ENCODE measurements at places on chromosomes 6 and 20. TPM values are rescaled to one million over a fixed set of nuclear protein-coding genes. Genes with fewer than 3 reads are reported as not detected.
A peak's percentile ranks its signal among the peaks of the same experiment; 100 is the strongest.

FILIP1 gene
- total RNA-seq = under 0.01 TPM

CDH4 gene
- total RNA-seq = 0.98 TPM

BHLHE23 gene
- total RNA-seq = not detected

FOXO3 gene
- total RNA-seq = 41.0 TPM

SLC17A1 gene
- not detected for total RNA-seq

CYP24A1 gene
- 0.51 TPM for total RNA-seq

NOTCH4 gene
- 0.26 TPM for total RNA-seq

FRK gene
- total RNA-seq = 1.9 TPM

ABHD16B gene
- not detected for total RNA-seq

HDGFL1 gene
- total RNA-seq = not detected

- DNase-seq = no peak
Measured at GRCh38 chr6:107809966-107810365, 14.1 kb downstream of the SCML4 start.

DNA sequence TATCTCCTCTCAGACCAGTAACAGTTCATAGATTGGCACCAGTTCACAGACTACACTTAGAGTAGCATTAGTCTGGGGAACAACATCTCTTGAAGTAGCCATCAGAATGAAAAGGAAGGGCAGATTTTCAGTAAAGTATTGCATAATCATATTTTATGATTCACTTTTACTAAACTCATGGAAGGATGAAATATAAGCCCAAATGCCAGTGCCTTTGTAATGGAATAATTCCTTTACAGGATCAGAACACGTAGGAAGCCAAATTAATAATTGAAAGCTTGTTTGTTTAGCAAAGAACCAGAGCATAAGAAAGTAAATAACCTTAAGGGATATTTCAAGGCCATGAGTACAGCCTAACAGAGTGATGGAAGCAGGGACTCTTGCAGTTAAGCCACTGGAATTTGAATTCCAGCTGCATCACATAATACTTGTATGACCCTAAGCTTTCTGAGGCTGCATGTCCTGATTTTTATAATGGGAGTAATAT is 11.4 kb upstream of the LOC128125822 start:
- peak; percentile 28 for DNase-seq

DNA sequence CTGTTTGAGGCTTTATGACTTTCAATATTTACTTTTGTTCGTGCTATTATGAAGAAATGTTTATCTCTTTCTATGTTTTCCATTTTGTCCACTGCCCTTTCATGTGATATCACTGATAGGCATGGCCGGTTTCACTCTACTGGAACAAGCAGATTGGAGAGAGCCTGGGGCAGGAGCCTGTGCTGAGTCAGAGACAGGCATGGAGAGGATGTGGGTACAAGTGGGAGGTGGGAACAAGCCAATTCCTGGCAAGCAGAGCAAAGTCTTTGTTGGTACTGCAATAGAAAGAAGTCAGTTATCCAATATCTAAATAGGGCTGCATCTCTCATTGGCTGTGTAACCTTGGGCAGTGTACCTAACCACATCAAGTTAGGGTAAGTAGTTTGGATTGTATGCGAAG is 545.6 kb upstream of the MAP3K7 start:
- peak; percentile 1 for DNase-seq

DNA sequence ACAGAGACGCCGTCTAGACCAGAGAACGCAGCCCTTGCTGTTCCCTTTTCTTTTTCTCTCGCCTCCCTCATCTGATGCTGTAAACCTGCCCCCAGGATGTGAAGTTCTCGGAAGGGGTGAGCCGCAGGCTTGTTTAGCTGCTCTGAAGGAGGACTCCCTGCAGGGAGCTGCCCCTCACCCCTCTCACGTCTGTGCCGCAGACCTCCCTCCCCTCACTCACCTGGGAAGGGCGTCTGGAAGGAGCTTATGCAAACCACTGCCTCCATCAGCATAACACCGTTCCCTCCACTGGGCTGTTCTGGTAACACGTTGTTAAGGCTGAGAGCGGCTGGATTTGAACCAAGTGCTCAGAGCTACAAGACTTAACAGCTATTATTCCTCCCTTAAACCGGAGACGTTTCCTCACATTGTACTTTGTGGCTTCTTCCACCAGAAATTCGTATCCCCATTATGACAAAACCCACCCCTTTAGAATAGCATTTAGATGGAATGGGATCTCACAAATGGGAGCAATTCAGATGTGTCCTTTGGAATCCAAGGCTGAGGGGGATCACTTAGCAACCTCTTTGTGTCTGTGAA is 99.8 kb downstream of the SMOC2 start:
- no peak for DNase-seq

DNA sequence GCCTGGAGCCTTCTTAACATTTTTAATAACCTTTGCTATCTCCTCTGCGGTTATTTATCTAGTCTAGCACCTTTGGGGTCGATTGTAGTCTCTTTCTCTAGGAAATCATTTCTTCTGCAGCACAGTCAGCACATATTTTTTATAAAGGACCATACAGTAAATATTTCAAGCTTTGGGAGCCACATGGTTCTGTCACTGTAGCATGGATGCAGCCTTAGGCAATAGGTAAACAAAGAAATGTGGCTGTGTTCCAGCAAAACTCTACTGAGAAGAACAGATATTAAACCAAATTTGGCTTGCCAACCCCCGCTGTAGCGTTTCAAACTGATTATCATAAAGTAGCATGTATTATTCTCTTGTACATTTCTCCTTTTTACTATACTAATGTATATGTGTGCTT is 95.7 kb downstream of the SLC23A2 start:
- DNase-seq = no peak

GRCh38 chr6:37241775-37242428 is 15.7 kb upstream of the TBC1D22B start:
- no peak for DNase-seq

- DNase-seq = peak; percentile 82
Measured at GRCh38 chr6:52598123-52598823, 21.4 kb upstream of the TRAM2 start.

GRCh38 chr6:93318121-93318520 is 101.2 kb downstream of the EPHA7 start:
- DNase-seq = peak; percentile 31

- DNase-seq = no peak
Measured at GRCh38 chr6:3778701-3779573, 27.4 kb upstream of the PXDC1 start.

GRCh38 chr20:32440758-32441078 is 82.6 kb downstream of the ASXL1 start:
- no peak for DNase-seq

GRCh38 chr6:82249381-82250253 is 2.1 kb upstream of the IBTK start:
- no peak for DNase-seq

DNA sequence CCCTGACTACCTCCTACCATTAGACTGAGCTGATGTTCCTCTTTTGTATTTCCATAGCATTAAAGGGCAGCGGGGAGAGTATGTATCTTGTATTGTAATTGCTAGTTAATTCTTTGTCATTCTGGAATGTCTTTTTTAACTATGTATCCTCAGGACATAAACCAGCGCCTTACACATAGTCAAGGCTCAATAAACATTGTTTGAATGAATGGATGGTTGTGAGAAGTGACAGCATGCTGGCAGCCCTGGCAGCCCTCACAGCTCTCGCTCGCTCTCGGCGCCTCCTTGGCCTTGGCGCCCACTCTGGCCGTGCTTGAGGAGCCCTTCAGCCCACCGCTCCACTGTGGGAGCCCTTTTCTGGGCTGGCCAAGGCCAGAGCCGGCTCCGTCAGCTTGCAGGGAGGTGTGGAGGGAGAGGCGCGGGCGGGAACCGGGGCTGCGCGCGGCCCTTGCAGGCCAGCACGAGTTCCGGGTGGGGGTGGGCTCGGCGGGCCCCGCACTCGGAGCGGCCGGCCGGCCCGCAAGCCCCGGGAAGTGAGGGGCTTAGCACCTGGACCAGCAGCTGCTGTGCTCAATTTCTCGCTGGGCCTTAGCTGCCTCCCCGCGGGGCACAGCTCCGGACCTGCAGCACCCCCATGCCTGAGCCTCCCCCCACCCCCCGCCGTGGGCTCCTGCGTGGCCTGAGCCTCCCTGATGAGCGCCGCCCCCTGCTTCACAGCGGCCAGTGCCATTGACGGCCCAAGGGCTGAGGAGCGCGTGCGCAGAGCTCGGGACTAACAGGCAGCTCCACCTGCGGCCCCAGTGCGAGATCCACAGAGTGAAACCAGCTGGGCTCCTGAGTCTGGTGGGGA is 93.1 kb downstream of the RNF182 start:
- DNase-seq = no peak

- no peak for DNase-seq
Measured at GRCh38 chr6:145534989-145535388, 200.3 kb downstream of the EPM2A start.

- no peak for DNase-seq
Measured at GRCh38 chr20:40192081-40192480, 497.0 kb downstream of the MAFB start.

DNA sequence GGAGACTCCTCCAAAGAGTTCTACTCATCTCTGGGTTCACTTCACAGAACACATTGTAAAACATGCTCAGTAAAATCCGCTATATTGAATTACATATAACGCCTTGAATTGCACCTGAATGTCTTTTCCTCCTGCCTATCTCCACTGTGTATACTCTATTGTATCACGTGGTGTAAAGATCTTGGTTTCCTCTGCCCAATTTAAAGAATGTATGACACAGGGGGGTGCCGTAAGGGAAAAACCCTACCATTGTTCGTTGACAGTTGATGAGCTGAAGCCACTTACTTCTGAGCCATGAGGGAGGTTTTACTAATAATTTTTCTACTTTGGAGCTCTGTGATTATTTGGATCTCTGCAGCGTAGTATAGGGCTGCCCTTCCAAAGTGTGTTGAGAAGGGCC is 6.0 kb downstream of the ASF1A start:
- no peak for DNase-seq

- DNase-seq = no peak
Measured at GRCh38 chr6:81226957-81227356, 525.5 kb downstream of the TENT5A start.

DNA sequence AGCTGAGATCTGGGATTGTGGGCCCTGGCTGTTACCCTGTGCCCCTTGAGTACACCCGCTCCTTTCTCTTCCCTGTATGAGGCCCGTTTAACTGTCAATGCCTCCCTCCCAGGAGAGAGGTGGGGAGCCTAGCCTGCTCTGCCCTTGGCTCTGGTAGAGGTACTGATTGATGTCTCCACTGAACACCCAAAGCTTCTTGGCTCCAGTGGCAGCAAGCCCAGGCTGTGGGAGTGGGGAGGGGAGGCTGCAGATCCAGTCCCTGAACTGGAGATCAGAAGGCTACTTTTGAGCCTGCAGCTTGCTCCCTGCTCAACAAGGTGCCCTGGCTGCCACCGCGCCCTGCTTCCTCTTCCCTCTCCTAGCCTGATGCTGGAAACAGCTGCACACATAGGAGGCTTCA is 7.5 kb downstream of the LRRC73 start:
- DNase-seq = no peak

- no peak for DNase-seq
Measured at GRCh38 chr6:31799781-31800180, 4.2 kb upstream of the VARS1 start.

GRCh38 chr20:46850416-46850815 is 44.2 kb upstream of the EYA2 start:
- DNase-seq = no peak

GRCh38 chr20:59207742-59208357 is 44.2 kb downstream of the ZNF831 start:
- DNase-seq = peak; percentile 20

GRCh38 chr6:121040831-121041230 is 293.4 kb downstream of the TBC1D32 start:
- no peak for DNase-seq

GRCh38 chr20:35503841-35504561 is 25.5 kb downstream of the C20orf173 start:
- DNase-seq = no peak

DNA sequence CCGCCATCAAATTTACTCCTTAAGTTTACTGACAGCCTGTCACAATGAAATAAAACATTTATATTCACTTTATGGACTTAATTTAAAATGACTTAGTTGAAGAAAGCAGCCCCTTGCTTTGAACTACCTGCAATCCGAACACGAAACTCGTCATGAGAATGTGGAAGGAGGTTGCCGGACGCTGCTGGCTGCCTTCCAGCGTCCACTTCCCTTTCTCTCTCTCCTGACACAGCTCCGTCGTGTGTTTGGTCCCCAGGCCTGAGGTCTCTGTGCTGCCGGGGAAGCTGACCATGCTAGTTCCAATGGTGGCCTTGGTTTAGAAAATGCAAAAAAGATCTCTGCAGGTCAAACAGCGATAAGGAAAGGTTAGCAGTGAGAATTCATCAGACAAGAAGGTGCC is 519.7 kb downstream of the CDH26 start:
- no peak for DNase-seq

DNA sequence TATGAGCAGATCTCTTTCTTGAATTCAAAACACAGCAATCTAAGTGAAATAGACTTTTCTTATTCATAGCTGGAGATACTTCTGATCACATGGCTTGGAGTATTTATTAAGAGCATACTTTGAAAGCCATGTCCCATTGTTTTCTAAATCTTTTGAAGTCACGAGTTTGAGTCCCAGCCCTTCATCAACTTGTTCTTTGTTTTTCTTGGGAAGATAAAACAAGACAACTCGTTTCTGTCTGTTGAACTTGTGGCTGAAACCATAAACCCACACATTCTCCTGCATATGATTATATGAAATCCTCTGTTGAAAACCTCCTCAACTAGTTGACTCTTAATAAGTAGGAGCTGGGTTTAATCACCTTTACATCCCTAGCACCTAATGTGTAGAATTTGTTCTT is 3.3 kb downstream of the RNF144B start:
- DNase-seq = no peak

DNA sequence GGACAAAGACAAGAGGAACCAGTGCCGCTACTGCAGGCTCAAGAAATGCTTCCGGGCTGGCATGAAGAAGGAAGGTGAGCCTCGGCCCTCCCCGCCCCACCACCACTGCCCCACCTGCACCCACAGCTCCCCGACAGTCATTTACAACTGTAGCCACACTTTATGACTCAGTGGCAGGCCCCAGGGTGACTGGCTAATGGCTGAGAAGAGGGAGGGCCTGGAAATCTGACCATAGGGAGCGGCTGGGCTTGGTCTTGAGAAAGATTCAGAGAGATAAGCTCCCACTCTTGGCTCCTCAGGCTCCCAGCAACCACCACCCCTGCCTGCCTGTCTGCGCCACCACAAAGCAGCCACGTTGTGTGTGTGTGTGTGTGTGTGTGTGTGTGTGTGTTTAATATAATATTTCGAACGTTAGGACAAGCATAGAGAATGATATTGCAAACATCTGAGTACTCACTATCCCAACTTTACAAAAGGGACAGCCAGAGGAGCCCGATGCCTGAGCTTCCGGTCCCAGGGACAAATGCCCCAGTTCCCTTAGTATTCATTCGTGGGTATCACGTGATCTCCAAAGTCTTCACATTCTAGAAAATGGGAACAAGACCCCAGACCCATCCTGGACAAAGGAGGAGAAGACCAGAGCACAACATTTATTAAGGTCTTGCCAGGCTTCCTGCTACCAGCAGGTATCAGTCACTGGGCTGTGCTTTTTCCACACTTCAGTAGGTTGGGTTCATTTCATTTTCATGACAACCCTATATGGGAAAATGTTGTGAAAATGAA is 52.1 kb downstream of the HNF4A start:
- peak; percentile 47 for DNase-seq

- peak; percentile 23 for DNase-seq
Measured at GRCh38 chr6:109767961-109768360, 76.9 kb downstream of the FIG4 start.

- DNase-seq = peak; percentile 89
Measured at GRCh38 chr6:52509281-52510212, 67.3 kb downstream of the TRAM2 start.
